Natural killer cell (primary cell): ENCODE measurements at places on chromosomes 3 and 15. TPM values are rescaled to one million over a fixed set of nuclear protein-coding genes. Genes with fewer than 3 reads are reported as not detected.

Gene DMXL2
- total RNA-seq, result 11.3 TPM

Gene CLDN18
- not detected for total RNA-seq

GRCh38 chr3:131147534-131147933, 120.9 kb downstream of the NEK11 start:
- DNase-seq, result no peak

DNA sequence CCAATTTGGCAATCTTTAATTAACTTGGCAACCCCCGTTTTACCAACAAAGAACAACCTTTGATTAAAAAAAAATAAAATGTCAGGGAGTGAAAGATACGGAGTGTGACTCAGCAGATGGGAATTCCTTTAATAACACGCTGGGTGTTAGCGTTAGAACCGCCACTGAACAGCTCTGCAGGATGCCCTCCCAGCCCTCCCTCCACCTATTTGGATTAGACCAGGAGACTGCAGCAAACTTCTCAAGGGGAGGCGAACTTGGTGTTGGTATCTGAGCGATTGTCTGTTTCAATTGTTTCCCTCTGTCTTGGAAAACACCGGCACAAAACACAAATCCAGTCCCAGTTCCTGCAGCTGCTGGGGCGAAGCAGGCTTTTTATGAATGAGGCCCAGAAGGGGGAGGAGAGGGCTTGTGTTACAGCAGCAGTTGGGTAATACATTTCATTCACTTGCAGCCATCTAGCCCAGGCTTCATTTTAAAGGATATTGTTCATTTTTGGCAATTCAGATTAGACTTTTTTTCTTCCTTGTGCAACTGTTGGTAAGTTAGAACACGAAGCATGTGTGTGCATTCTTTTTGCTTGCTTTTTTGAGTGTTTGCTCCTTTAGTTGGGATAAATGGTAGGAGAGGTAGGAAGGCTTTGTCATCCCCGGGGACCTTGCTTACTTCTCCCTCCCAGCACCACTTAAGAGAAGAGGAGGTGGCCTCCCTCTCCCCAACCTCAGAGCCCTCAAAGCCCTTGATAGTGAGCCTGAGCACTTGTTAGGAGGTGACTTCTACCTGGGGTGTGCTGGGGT, 152.3 kb downstream of the IGF1R start:
- no peak for DNase-seq

- no peak for DNase-seq
Observed at GRCh38 chr15:89205991-89206585, 15.3 kb downstream of the RLBP1 start.

Gene KCNH8
- total RNA-seq, result 0.10 TPM

Gene ADIPOQ
- not detected for total RNA-seq

Gene CCR2
- total RNA-seq, result 0.21 TPM

GRCh38 chr3:101634591-101635196, 42.2 kb downstream of the ZBTB11 start:
- DNase-seq, result no peak

DNA sequence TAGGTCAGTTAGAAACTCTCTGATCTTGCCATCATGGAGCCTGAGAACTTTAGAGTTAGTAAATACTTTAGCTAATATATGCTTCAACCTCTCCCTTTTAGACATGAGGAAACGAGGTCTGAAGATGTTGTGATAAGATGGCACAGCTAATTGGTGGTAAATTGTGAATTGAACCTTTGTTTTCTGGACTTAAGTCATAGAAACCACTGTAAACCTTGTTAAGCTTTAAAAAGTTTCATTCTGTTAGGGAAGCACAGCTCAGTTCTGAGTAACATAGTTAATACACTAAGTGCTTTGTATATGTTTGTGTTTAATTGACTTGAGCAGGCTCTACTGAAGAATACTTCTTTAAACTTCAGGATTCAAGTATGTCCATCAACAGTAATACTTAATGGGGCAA, 108.6 kb downstream of the AKAP13 start:
- DNase-seq, result no peak

DNA sequence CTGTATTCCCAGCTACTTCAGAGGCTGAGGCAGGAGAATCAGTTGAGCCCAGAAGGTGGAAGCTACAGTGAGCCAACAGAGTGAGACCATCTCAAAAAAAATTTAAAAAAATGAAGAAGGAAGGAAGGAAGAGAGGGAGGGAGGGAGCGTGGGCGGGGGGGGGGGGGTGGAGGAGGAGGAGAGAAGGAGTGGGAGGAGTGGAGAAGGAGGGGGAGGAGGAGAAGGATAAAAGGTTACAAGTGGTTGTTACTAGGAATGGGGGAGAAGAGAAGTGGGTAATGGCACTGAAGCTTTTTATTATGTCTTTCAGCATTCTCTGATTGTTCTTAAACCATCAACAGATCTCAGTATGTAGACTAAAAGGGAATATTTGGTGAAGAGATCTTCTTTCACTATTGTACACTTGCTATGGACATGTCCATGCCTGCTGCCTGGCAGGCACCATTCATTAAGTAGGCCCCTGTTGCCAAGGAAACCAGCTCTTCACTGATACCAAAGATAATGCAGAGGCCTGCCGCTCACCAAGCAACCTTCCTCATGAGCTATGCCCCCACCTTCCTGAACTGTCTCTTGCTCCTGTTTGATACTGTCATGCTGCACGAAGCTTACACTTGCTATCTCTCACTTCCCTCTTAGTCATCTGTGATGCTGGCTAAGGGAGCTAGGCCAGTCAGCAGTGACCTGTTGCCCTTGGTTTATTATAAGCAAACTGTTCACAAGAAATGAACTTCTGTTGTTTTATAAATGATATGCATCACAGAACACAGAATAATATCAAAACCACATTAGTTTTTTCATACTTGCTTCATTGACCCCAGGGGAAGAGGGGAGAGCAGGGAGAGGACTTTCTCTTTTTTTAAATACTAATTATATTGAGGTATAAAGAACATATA, 23.1 kb downstream of the EPM2AIP1 start:
- DNase-seq, result peak; percentile 60

- DNase-seq, result no peak
Observed at GRCh38 chr3:63809607-63810006, 9.5 kb upstream of the C3orf49 start.

GRCh38 chr15:41997845-41998244, 23.0 kb downstream of the PLA2G4E start:
- no peak for DNase-seq

Gene FRMD4B
- total RNA-seq, result 8.5 TPM

DNA sequence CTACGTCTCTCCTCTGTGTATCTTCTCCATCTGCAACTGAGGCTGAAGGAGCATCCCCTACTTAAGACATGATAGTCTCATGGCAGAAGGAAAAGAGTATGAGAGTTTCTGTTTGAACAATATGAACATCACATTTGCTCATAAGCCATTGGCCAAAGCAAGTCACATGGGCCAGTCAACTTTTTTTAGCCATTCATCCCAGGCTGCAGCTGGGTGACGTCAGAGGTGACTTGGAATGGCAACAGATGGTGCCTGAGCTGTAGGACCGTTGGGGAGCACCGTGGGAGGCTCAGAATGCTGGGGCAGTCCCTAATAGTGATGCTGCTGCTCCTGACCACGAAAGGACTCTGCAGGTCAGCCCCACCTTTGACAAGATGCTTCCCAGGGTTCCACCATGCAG, 58.7 kb downstream of the CRTC3 start:
- no peak for DNase-seq

DNA sequence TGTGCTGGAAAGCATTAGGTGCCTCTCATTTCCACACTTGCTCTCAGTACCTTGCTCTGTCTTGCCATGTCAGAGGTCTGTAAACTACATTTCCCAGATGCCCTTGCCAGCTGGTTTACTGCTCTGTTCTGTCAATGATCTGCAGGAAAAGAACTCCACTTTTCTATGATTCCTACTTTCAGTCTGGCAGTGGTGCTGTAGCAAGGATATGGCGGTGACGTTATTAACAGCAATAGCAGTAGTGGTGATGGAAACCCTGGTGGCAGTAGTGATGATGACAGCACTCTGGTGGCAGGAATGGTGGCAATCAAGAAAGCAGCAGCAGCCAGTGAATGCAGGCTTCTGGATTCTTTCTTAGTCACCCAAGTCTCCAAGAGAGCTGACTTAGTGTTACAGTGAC, 665.2 kb downstream of the DIPK2A start:
- no peak for DNase-seq

- no peak for DNase-seq
Observed at GRCh38 chr15:33678602-33679001, 289.7 kb upstream of the CHRM5 start.

- no peak for DNase-seq
Observed at GRCh38 chr3:132433121-132433520, 15.8 kb downstream of the DNAJC13 start.

Gene CYB561D2
- 54.0 TPM for total RNA-seq

DNA sequence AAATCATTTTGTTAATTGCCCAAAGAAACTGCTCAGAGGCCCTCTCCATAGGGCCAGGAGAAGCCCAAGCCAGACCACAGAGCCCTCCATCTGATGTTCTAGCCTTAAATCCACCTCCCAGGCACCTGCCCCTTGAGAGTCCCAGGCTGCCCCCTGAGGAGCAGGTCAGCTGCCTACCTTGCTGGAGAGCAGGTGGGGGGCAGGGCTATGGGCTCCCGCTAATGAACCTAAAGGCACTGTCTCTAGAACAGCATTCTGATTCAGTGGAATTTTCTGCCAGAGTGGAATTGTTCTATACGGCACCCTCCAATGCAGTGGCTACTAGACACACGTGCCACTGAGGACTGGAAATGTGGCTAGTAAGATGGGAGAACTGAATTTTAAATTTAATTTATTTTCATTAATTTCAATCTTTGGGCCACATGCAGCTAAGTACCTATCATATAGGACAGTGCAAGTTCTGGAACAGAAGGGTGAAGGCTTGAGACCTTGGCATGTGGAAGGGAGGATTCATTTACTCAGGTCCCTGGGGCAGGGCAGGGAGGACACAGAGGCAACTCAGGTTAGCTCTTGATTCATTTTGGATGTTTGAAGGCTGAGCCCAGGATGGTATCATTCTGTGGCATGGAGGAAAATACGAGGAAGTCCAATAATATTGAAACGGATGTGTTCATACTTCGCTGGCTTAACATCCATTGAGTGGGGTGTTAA, 11.4 kb downstream of the AMOTL2 start:
- DNase-seq, result no peak

Gene SERINC4
- total RNA-seq, result 0.25 TPM

DNA sequence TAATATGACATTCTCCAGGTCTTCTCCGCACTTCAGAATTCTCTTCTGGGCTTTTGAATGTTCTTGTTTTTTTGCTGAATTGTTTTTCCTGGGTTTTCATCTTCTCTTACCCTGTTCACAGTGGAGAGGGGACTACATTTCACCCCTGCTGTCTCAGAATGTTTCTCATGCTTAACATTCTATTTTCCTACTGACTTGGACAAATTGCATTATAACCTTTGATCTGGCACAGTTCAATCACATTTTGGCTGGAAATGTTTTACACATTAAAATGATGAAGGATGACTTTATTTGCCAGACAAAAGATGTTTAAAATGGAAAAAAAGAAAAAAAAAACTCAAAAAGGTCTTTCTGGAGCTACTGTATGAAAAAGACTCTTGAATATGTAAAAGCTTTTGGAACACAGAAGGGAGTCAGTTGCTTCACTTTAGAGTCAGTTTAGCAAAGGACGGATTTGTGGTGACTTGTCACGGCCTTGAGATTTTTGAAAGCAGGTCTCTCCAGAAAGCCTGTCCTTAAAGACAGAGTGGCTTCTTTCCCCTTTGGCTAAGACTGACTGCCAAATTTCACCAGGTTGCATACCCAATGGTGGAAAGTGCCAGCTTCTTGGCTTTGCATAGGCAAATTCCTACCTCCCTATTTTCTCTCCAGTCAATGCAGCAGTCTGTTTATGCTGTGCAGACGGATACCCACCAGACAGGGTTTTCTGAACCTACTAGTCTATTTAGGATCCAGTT, 401.0 kb upstream of the TBL1XR1 start:
- no peak for DNase-seq

Gene CSTA
- total RNA-seq, result 4.0 TPM

DNA sequence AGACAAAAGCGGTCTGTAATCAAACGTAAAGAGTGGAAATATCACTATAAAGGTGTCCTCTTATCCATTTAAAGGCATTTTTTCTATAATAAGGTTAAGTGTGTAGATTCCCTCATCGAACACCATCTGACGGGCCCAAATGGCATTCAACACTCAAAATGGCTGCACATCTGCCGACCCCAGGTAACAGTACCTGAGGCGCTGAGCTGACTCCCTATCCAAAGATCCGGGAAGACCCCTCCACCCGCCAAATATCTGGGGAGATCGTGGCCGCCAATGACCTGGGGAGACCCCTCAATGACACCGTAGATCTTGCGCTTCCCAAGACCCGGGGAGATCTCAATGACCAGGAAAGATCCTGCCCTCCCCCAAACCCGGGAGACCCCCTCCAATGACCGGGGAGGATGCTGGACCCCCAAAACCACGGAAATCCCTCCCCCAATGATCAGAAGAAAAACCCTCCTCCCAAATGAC, 476 bp downstream of the IP6K2 start:
- DNase-seq, result peak; percentile 23

DNA sequence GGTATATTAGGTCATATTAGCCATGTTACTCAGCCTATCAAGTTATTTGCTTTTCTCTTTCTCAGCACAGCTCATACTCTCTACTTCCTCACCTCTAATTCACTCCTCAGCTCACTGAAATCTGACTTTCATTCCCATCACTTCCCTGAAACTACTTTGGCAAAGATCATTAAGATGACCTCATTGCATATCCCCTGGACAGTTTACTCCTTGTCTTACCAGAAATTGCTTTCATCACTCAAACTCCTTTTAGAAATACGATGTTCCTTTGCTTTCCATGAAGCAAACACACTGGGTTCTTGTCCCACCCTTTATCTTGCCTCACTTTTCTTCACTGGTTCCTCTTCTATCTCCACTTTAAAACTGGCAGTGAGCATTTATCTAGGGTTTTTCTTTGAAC, 354.4 kb downstream of the TUSC7 start:
- DNase-seq, result no peak

DNA sequence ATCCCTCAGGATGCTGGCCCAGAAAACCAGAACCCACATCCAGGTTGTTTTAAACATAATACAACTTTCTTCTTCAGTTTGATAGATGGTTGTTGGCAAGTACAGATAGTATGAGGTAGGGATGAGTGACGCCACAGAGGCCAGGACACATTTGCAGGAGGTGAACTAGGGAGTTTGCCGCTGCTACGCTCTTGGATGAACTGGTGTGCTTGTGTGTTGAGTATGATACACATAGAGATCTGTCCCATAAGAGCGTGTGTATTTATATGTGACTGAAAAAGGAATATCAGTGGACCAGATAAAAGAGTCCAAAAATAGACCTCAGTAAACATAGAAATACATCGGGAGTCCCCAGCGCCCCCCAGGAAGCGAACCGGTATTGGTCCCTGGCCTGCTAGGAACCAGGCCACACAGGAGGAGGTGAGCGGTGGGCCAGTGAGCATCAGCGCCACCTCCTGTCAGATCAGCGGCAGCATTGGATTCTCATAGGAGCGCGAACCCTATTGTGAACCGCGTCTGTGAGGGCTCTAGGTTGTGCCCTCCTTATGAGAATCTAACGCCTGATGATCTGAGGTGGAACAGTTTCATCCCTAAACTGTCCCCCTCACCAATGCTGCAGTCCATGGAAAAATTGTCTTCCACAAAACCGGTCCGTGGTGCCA, 98.1 kb downstream of the LRRK1 start:
- no peak for DNase-seq

Gene ARHGEF26
- not detected for total RNA-seq

GRCh38 chr3:112786002-112786590, 60.6 kb downstream of the CD200R1L start:
- no peak for DNase-seq

Gene SEMA7A
- total RNA-seq, result 4.7 TPM
